ENCODE measurements at places on chromosomes 4 and X.

GRCh38 chr4:86521373-86521969, 72.6 kb upstream of the PTPN13 start:
- no peak for DNase-seq

DNA sequence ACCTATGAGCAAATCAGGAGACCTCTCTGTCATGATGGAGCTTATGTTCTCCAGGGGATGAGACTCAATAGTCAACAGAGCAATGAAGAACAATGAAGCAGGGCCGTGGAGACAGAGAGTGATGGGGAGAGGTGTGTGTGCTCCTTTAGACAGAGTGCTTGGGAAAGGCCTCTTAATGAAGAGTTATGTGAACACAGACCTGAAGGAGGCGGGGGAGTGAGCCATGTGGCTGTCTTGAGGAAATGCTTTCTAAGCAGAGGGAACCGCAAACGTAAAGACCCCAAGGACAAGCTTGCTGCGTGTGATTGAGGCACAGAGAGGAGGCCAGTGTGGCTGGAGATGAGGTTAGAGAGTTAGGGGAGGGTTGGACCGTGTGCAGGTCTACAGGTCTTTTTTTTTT, 53.1 kb downstream of the CHRNA9 start:
- DNase-seq, result no peak

GRCh38 chrX:135535077-135535940, 14.8 kb downstream of the INTS6L start:
- no peak for DNase-seq

- no peak for DNase-seq
Measured at GRCh38 chr4:33085709-33086108, 2365.5 kb downstream of the PCDH7 start.

- no peak for DNase-seq
Measured at GRCh38 chr4:61425315-61425714, 225.2 kb downstream of the ADGRL3 start.

DNA sequence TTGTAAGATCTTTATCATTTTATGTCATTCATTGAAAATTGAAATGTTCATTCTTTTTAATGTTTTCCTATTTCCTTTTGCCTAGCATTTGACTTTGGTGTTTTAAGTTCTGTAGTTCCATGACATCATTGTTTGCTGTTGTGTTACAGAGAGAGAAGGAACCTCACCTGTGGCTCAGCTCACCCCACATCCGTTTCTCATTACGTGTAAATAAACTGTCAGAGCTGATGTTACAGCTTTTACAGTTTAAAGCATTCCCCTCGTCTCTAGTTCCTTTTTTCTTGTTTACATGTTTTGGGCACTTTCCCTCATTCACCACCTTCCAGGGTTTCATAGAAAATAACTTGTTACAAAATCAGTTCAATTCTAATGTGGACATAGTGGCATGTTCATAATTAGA, 137.2 kb downstream of the FNIP2 start:
- DNase-seq, result no peak

- DNase-seq, result no peak
Measured at GRCh38 chrX:23720117-23720677, 22.9 kb downstream of the ACOT9 start.

DNA sequence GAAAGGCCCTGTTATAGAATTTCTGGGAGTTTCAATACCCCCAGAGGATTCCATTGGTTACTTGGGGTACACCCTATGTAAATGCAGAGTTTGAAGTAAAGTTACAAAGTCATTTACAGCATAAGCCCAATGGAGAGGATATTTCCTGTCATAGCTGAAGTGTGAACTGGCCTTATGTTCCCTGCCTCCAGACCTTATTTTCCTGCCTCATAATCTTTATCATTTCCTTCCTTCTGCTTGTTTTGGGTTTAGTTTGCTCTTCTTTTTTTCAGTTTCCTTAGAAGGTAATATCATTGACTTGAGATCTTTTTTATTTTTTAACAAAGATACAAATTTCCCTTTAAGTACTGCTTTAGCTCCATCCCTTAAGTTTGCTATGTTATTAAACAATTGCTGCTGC, 85.4 kb downstream of the PPEF1 start:
- no peak for DNase-seq

DNA sequence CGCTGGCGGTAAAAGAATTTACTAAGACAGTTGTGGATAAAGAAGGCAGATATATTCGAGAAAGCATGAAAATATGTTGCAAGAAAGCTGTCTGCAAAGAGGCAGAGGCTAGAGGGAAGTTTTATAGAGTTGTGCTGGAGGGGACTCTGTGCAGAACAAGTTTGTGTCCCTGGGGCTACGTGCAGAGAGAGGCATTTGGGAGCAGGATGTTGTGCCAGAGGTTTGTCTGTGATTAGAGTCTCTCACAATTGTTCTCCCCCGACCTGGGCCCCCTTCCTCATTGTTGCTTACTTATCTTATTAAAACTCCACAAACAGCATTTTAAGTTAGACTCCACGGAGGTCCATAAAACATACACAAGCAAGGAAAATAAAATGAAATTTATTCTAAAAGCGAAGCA, 831.3 kb downstream of the NLGN4X start:
- no peak for DNase-seq

DNA sequence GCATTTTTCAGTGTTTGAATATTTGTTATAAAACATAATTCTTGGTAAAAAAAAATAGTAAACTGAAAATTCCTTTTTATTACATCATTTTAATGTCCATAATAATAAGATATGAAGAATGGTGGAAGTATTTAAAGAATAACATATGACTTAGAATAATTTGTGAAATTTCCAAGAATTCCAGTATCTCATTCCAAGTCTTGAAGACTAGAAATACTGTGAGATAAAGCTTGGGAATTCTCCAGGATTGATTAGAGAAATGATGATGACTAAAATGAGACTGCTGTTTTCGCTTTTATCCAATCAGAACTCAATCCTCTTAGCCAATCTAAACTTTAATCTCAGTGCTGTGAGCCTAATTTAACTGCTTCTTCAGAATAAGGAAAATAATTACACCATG, 184.2 kb upstream of the HCCS start:
- no peak for DNase-seq

DNA sequence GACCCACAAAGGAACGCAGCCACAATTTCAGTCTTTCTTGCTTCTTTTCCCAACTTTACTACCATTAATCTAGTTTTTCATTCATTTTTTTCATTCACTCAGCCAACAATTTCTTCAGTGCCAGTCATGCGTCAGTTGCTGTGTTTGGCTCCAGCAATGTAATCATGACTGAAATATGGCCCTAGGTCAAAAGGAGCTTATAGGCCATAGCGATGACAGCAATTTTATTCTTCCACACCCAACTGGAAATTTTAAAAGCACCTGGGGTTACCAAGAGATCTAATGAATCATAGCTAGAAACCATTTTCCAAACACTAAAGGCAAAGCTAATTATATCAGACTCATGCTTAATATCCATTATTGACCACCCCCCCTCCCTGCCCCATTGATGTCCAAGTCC, 29.8 kb upstream of the C1QTNF7 start:
- no peak for DNase-seq

DNA sequence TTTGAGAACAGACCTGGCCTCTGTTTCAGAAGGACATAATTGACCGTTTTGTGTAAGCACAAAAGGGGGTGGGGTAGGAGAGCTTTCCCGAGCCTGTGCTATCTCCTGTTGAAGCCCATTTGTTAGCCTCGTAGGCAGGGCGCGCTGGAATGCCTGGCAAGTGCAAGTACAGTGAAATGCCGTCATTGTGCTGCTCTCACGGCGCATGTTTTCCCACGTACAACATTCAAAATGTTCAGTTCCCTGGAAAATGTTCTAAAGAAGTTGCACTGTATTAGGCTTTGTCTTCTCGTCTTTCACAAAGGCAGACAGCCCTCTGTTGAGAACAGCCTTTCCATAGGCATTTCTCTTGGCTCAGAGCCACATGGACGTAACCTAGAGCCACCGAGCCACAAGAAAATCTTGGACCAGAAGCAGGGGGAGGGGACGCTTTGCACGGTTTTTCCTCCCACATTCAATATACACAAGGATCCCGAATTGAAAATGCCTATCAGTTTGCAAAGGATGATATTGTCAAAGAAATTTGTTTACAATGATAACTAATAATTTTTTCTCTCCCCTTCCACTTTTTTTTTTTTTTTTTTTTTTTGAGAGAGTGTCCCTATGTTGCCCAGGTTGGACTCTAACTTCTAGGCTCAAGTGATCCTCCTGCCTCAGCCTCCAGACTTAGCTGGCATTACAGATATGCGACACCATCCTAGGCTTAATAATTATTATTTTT, 54.6 kb upstream of the RAPGEF2 start:
- peak; percentile 47 for DNase-seq

- no peak for DNase-seq
Measured at GRCh38 chr4:139525414-139525813, 30.6 kb downstream of the SETD7 start.

DNA sequence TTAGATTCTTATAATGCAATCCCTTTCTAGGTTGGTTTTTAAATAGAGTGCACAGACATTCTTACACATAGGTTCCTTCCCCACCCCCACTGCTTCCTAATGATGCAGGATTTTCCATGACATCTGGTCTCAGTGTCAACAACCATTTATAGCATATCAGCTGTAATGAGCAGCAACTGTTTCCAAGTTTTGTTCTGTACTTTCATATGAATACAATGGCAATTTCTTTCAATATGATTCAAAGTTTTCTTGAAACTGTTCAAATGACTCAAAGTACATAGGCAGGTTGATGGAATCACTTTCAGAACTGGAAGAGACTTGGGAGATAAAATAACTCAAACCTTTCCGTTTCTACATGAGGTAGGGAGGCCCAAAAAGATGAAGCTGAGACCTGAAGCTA, 220.7 kb downstream of the CAMK2D start:
- no peak for DNase-seq

- DNase-seq, result no peak
Measured at GRCh38 chr4:5168891-5169290, 117.6 kb downstream of the STK32B start.

DNA sequence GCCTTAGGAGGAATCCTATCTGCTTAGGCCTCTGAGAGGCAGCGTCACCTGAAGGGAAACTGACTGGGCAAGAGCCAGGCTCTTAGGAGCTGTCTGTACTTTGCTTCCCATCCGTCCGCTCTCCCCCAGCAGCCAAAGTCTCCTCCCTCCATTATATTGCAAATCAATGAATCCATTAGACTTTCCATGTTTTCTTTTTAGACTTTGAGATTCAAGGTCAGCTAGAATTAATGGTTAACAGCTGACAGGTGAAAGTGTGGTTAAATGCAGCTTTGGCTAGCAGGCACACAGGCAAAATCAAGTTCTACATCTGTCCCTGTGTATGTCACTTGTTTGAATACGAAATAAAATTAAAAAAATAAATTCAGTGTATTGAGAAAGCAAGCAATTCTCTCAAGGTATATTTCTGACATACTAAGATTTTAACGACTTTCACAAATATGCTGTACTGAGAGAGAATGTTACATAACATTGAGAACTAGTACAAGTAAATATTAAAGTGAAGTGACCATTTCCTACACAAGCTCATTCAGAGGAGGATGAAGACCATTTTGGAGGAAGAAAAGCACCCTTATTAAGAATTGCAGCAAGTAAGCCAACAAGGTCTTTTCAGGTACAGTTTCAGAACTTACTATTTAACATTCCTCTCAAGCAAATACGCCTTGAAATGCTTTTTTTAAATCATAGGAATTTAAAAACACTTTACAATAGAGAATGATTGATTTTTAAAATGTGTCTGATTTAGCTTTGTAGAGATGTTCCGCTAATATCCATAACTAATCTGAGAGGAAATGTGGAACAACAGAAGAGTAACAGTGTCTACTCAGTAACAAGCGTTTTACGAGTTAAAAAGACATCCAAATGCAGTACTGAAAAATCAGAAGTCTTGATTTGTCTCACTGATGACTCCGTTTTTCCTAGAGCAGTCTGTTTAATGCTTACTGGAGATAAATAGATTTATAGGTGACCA, at the start of gene F11:
Gene F11 (plus strand): TSS at position 507 of the 970 bp plus-strand sequence. CDS start 948 bp downstream, outside the sequence.
- no peak for DNase-seq

DNA sequence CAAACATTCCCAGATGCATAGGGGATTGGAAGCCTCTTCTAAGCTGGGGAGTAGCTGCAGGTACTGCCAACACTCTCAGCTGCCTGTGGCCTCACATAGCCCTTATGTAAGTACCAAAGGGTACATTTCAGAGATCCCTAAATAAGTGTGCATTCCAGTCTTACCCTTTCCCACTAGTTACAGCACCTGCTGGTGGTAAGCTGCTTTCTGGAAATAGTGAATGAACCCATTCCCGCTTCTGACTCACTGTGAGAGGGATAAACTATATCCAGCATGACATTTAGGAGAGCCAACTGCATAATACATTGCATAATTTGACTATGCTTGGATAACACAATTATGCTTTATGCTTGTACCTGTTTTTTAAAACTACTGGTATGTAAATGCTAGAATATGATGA, 149.0 kb downstream of the FAM13A start:
- no peak for DNase-seq

DNA sequence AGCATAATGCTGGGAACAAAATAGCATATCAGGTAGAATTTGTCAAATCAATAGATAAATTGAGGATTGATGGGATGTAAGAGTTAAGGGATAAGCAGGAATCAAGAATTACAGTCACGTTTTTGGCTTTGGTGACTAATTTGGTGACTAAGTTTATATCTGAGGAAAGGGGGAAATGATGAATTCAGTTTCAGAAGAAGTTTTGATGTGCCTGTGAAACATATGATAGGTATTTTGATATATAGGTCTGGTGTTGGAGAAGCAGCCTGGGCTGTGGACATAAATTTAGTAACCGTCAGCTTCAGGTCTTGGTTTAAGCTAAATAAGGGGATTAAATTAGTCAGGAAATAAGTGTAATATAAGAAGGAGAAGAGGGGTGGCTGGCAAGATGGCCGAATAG, 79.0 kb upstream of the EDA2R start:
- DNase-seq, result no peak

DNA sequence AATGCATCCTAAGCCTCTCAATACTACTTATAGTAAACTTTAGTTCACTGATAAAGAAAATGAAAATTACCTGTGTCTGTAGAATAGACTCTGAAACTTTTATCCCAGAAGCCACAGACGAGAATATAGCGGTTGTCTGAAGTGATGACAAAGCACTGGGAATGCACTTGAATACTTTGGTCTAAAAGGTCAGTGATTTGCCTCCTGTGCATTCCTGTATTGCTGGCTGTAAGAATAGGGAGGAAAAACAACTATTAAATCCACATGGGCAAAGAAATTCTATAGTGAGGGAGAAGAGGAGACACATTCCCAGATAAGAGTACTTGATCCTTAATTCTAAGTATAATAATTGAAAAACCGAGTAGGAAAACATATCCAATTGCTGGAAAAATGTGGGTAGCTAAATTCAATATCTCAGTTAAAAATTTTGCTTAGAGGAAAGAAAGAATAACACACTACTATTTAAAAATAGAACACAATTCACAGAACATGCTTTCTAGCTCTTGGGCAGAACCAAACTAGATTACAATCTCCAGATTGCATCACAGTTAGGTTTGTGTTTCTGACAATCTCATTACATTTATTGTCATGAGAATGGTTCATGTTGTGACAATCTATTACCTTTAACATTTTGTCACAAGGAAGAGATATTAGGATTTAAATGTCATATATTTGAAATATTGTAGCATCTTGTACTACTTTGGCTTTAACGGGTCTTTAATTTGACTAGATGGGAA, 232.1 kb downstream of the DCLK2 start:
- no peak for DNase-seq

All from NCI-H1048 (cell line).